CD4-positive, alpha-beta T cell treated with Interleukin-1 beta for 1 hour (primary cell): ENCODE measurements at places on chromosomes 16 and 17.

- DNase-seq = no peak
These were observed 101.1 kb downstream of the C16orf78 start for GRCh38 chr16:49474741-49475140.

DNA sequence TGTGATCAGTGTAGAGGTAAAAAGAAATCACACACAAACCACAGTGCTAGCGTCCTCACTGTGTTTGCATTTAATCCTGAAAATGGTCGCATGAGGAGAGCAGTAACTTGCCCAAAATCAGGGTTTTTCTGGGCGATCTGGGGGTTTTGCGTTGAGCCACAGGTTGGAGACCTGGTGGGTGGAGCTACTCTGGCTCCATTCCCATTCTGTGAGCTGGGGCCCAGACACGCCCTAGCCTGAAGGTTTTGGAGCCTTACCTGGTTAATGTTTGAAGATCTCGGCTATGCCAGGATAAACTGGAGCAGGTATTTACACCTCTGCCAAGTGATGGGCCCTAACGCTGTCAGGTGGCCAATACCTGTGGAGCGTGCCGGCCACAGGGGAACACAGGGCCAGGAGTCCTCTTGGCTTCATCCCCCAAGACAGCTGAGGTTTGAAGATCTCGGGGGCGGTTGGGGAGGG is 48.4 kb downstream of the MPRIP start:
- DNase-seq = no peak

GRCh38 chr16:25126820-25127232 is 15.3 kb downstream of the LCMT1 start:
- no peak for DNase-seq

GRCh38 chr16:49649013-49649765 is 206.7 kb downstream of the ZNF423 start:
- no peak for DNase-seq

DNA sequence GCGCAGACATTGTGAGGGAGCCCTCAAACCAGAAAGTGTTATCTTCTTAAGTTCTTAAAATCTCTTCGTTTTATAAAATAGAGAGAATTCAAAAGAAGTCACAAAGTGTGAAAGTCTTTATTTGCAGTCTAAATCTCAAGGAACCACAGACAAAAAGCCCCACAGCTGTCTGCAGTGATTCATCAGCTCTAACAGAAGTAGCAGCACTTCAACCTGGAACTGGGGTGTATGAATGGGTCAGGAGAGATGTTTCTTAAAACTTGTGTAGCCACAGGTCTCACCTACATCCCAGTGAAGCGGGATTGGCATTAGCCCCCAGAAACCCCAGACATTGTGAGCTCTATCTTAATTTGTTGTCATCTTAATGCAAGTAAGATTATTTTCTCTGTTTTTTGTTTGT is 61.1 kb downstream of the CDYL2 start:
- DNase-seq = no peak

- no peak for DNase-seq
These were observed 47.1 kb upstream of the CIBAR2 start for GRCh38 chr16:85159179-85159980.

DNA sequence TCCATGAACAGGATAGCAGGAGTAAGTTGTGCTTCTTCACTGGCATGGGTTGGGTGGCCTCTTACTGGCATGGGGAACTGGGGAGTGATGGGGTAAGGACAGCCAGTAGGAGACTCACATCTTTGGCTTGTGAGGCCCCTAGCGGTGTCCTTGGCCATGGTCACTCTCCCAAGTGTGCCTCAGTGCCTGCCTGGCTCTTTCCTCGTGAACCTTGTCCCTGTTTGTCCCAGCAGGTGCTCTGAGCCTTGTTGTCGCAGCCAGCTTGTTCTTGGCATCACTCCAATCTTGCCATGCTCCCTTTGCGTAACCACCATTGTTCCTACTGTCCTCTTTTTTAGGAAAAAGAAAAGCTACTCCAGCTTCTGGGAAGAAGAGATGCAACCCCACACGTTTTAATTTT is 53.6 kb upstream of the SDK2 start:
- DNase-seq = no peak

DNA sequence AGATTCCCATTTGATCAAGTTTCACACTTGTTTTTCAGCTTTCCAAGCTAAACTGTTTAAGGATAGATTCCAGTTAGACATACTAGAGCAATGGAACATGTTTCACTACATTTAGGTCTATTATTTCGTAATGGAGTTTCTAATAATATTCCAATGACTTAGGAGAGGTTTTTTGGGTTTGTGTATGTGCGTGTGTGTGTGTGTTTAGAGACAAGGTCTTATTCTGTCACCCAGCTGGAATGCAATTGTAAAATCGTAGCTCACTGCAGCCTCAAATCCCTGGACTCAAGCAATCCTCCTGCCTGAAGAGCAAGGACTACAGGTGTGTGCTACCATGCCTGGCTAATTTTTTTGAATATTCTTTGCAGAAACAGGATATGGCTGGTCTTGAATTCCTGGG is 426.3 kb downstream of the ZFHX3 start:
- DNase-seq = no peak

- no peak for DNase-seq
These were observed 39.0 kb downstream of the TK2 start for GRCh38 chr16:66510711-66511601.

- no peak for DNase-seq
These were observed 64.9 kb downstream of the IRF8 start for GRCh38 chr16:85963753-85964285.

DNA sequence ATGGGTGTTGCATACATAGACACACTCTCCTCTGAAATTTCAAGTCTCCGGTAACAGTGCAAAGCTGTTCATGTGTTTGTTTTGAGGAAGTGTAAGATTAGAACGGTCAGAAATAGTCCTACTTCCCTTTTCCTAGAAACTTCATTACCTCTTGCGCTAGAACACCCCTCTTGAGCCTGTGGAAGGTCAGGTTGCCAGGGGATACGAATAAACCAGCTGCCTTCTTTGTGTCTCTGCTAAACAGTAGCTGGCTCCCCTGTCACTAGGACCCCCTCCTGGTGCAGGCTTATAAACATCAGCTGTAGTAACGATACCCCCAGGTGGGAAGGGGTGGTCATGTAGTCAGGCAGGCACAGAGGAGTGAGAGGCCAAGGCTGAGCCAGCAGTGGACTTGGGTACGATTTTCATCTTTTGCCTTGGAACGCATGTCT is 113.4 kb upstream of the RCVRN start:
- DNase-seq = peak; percentile 12

DNA sequence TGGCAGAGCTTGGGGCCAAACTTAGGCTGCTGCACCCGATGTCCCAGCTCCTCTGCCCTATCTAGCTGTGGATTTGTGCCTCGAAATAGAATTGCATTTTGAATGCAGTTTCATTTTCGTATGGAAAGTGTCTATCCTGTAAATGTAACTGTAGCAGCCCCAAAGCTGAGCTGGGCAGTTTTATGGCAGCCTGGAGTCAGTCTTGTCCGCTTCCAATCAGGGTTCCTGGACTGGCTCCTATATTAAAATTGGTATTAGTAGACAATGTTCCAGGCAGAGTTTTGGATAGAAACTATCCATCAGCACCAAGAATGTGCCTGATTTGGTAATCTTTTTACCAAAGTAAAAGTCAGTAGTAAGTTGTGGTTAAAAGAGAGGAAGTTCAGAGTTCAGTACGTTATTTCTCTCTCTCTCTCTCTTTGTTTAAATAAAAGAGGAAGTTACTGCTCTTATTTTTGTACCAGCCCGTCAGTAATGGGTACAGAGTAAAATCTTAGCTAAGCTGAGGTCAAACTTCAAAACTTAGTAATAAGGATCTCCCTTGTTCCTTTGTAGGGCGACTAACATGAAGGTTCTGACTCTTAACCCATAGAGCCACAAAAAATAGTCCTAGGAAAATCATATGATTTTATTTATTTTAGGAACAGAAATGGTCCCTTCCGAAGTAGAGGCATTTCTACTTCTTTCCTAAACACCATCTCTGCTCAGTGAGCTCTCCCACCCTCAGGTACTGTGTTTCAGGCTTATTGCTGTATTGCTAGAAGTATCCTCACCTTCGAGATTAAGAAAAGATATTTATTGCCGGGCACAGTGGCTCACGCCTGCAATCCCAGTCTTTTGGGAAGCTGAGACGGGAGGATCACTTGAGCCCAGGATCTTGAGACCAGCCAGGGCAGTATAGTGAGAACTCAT is 28.0 kb downstream of the PRKCB start:
- no peak for DNase-seq

- DNase-seq = no peak
These were observed 19.8 kb upstream of the TIMP2 start for GRCh38 chr17:78944956-78945355.

GRCh38 chr17:69348429-69348828 is 21.5 kb upstream of the ABCA5 start:
- no peak for DNase-seq

GRCh38 chr17:40564883-40565768 is at the start of gene CCR7:
TSS of gene CCR7 (minus strand) at chr17:40565472. CDS start at chr17:40565409, 63 bp downstream.
- DNase-seq = peak; percentile 91

- no peak for DNase-seq
These were observed 723.8 kb downstream of the CDH11 start for GRCh38 chr16:64397945-64398508.
